Activated CD4-positive, CD25-positive, alpha-beta regulatory T cell treated with anti-CD3 and anti-CD28 coated beads, Interleukin-2, amount 50 U/mL, for 16 hours (primary cell): ENCODE measurements at places on chromosomes 13 and 19.
A peak's percentile ranks its signal among the peaks of the same experiment; 100 is the strongest.

DNA sequence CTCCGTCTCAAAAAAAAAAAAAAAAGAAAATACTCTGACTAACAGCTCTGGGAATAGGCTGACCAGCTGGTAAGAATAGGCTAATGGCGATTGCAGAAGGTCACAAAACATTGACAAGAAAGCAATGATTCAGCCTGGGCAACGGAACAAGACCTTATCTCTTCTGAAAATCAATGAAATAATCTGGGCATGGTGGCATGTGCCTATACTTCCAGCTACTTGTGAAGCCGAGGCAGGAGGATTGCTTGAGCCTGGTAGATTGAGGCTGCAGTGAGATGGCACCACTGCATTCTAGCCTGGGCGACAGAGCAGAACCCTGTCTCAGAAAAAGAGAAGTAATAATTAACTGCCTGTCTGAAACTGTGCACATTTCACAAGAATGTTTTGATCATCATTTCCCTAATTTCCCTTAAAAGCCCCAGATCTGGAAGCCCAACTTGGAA lies 18.8 kb upstream of the MTRF1 start:
- no peak for DNase-seq

GRCh38 chr19:24178207-24178606 lies 91.2 kb downstream of the ZNF254 start:
- DNase-seq, result no peak

DNA sequence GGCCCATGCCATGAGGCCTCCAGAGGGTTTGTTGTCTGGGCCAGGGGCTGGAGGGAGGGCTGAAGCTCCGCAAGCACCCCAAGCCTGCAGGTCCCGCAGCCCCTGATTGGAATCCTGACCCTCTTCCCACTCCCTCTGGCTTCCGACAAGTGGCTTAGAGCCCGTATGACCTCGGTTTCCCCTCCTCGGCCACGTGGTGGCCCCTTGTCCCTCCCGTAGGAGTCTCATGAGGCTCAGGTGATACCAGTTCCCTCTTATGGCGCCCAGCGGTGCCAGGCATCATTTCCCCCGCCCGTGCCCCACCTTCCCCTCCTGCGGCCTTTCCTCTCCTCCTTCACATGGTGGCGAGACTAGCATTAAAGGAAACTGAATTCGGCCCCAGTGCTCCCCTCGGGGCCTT lies 6.1 kb downstream of the THOP1 start:
- no peak for DNase-seq

DNA sequence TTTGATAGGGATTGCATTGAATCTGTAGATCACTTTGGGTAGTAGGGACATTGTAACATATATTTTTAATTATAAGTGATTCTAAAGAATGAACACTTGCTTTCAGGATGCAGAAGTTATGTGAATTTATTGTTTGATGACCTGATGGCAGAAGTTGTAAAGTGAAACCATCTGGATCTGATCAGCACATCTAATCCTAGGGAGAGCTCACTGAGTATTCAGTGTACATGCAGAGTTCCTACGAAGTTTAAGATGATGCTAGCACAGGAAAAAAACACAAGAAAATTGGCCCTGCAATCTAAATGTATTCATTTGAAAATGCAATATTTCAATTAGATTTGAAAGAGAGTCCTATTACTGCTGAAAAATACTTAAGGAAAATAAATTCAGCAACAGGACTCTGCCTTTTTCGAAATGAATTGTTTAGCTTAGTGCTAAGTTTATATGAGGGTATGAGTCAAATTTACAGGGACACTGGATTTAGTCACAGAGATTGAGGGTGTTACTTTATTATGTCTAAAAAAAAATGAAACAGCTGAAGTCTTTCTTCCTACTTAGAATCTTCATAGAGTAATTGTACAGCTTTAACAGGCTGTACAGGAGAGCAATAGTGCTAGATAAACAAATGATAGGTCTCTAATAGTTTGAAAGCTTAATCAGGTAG lies 385.7 kb downstream of the DCT start:
- no peak for DNase-seq

GRCh38 chr19:35350591-35350990 lies 2.9 kb downstream of the FFAR1 start:
- DNase-seq, result no peak

- DNase-seq, result no peak
Observed at GRCh38 chr13:43986421-43986981, 106.8 kb downstream of the LACC1 start.

DNA sequence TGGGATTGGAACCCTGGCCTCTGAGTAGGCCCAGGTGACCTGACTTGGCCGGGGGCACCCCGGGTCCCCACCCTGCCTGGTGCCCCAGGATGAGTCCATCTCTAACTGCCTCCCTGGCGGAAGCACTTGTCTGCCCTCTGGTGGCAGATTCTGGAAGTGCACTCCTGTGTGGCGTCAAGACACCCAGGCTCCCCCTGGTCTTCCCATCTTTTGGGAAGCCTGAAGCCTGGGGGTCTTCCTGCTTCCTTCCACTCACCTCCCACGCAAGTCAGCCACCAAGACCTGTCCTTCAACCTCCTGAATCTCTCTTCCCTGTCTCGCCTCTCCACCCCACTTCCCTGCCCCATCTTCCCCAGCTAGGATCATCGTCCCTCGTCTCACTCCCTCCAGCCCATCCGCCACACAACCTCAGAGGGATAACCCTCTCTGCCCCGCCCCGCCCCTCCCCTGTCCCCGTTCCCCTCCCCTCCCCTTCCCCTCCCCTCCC lies 7.4 kb downstream of the RABAC1 start:
- peak; percentile 81 for DNase-seq

DNA sequence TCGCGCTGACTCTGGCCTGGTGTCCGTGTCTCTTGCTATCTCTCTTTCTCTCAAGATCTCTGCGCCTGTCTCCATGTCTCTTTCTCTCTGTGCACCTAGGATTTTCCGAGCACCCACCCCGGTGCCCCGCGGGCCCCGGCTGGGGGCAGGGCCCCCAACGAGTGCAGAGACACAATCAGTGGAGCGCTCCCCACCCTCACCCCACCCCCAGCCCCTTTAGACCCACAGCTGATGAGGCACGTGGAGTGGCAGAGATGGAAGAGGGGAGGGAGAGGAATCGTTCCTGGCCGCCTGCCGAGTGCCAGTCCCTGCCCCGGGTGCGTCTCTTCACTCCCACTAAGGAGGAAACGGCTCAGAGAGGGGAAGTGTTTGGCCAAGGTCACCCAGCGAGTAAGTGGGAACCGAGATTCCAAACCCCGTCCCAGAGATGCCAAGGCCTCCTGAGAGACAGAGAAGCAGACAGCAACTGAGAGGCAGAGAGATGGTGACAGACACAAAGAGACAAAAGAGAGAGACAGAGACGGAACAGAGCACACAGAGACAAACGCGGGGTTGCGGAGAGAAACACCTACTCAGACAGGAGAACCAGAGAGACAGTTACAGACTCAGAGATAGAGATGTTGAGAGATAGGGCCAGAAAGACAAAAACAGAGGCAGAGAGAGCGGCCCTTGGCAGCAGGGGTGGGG lies 626 bp upstream of the BCL3 start:
- no peak for DNase-seq

GRCh38 chr19:35006342-35006998 lies 6.3 kb downstream of the GRAMD1A start:
- no peak for DNase-seq
